ENCODE measurements at places on chromosomes 5 and 9. TPM values are rescaled to one million over a fixed set of nuclear protein-coding genes. Genes with fewer than 3 reads are reported as not detected.
A peak's percentile ranks its signal among the peaks of the same experiment; 100 is the strongest.

- no peak for DNase-seq
- H3K27me3 ChIP-seq = no peaks in the 10 kb centered on the region
- H3K36me3 ChIP-seq = no peaks in the 10 kb centered on the region
- H3K4me3 ChIP-seq = no peak overlapping the region
- H3K27ac ChIP-seq = no peak overlapping the region
Measured at GRCh38 chr9:93592008-93592642, 15.7 kb downstream of the PHF2 start.

DNA sequence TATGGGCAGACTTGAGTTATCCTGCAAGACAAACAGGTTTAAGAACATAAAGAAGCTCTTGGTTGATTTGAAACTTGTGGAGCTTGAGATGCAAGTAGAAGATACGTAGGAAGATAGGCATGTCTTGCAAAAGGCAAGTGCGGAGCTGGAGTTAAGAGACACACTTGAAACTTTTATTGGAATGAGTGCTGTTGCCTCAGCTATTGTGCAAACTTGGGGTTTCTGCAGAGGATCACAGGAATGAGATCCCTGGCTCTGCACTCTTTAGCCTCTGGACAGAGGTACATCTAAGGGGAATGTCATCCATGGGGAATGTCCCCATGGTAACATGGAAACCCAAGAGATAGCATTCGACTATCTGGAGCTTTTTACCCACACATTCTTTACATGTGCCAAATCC, 121.1 kb downstream of the ADCY2 start:
- no peak overlapping the region for H3K27ac ChIP-seq
- H3K4me1 ChIP-seq = no peaks in the 10 kb centered on the region

DNA sequence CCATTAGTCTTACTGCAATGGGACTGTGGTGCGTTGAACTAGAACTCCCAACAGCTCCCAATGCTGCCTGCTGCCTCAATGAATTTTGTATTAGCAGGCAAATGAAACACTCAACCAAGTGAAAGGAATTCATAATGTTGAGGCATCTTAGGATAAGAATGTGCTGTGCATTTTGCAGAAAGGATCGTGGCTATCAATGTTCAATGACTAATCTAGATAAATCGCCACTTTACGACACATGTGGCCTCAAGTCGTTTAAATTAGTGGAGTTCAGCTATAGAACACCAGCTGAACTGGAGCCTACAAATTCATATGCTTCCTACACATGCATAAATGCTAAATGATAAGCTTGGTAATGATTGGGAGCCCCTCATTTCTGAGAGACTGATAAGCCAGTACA, 318.4 kb downstream of the PSAT1 start:
- H3K4me1 ChIP-seq = no peaks in the 10 kb centered on the region
- H3K27me3 ChIP-seq = no peaks in the 10 kb centered on the region
- no peak overlapping the region for H3K4me3 ChIP-seq
- H3K27ac ChIP-seq = no peak overlapping the region
- DNase-seq = no peak

DNA sequence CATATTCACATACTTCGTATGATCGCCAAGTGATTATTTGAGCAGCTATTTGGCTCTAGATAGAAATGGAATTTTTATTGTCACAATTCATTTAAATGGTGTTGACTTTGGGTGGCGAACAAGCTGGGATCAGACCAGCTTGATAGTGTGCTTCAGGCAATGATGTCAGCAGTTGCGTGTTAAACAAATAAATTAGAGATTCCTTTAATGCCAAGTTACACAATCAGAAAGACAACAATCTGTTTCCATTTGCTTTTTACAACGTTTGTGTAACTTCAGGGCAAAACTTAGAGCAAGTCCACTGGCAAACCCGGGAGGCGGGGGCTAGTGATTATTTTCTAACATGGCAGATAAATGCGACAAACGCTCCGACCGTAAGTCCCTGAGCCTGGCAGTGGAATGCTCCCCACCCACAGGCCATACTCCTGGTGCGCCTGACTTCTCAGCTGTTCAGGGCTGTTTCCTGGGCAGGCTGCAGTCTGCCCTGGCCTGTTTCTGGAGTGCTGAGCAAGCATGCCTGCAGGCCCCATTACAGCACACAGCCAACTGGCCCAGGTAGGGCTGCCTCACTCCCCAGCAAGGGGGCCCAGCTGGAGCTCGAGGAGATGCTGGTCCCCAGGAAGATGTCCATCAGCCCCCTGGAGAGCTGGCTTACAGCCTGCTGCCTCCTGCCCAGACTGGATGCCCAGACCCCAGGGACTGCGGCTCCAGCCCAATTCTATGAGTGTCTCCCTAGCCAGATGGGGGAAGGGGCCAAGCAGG, 88.7 kb downstream of the BASP1 start:
- no peaks in the 10 kb centered on the region for H3K4me1 ChIP-seq
- DNase-seq = no peak
- no peak overlapping the region for H3K4me3 ChIP-seq
- no peaks in the 10 kb centered on the region for H3K27me3 ChIP-seq

DNA sequence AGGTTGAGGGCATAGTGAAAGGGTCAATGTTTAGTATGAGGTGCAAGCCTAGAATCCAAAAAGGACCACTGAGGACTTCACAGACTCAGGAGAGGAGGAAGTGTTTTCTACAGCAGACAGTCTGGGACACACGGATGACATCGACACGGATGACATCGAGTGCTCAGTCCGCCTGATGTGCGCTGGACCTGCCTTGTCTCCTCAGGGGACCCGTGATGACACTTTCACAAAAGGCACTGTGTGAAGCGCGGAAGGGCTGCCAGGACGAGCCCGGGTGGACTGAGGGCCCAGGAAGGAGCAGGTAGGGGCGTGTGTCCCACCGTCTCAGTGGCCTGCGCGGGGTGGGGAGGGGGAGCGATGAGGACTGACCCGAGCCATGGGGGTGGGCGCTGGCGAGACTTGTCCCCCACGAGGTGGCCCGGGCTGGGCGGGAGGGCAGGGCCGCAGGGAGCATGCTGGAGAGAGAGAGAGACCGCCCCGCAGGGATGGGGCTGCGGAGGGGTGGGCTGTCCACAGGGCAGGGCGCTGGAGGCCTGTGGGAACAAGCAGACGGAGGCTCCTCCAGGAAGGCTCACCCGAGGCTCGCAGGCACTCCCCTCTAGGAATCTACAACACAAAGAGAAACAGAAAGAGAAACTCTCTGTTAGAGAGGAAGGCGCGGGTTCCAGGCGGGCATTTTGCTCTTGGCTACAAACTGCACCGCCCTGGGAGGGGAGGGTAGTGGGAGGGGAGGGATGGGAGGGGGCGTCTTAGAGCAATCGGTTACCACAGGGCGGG, 54.9 kb downstream of the USP20 start:
- H3K27me3 ChIP-seq = no peaks in the 10 kb centered on the region
- H3K36me3 ChIP-seq = peaks cover 7% of the 10 kb centered on the region
- H3K27ac ChIP-seq = peak overlapping the region; percentile 98
- peaks cover 90% of the 10 kb centered on the region for H3K4me1 ChIP-seq

DNA sequence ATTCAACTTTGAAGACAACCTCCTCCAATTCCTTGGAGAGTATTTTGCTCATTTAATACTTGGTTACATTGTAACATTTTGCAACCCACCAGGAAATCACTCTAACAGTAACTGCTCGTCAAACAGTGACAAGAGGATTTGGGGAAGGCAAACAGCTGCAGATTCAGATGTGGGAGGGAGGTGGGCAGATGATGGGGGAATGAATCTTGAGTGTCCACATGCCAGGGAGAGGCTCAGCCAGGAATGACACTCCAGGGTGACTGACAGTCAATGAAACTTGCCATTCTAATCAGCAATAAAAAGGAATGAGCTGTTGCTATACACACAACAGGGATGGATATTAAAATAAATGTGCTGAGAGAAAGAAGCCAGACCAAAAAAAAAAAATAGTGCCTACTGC, 97.7 kb upstream of the ANKRD55 start:
- no peaks in the 10 kb centered on the region for H3K36me3 ChIP-seq
- DNase-seq = no peak
- no peak overlapping the region for H3K4me3 ChIP-seq
- peaks cover 13% of the 10 kb centered on the region for H3K4me1 ChIP-seq
- no peak overlapping the region for H3K27ac ChIP-seq
- no peaks in the 10 kb centered on the region for H3K27me3 ChIP-seq

DNA sequence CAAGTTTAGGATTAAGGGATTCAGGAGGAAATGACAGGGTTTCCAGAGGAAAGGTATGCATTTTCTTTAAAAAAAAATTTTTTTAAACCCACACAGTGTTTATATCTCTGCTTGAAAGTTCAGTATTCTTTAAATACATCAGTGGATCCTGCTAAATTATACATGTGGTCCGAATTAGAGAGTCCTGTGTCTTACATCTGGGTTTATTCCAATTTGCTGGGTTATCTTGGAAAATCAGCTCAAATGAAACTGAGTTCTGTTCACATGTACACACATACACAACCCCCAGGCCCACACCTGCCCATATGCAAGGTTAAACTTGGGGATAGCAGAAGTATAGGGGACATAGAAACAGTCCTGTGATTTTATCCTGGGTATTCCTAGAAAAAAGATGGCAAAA, 493.7 kb downstream of the ZNF608 start:
- no peak overlapping the region for H3K27ac ChIP-seq
- no peaks in the 10 kb centered on the region for H3K4me1 ChIP-seq
- H3K27me3 ChIP-seq = no peaks in the 10 kb centered on the region
- DNase-seq = no peak
- H3K36me3 ChIP-seq = no peaks in the 10 kb centered on the region

GRCh38 chr5:96214442-96215197, 218.4 kb downstream of the PCSK1 start:
- H3K27me3 ChIP-seq = no peaks in the 10 kb centered on the region
- no peaks in the 10 kb centered on the region for H3K4me1 ChIP-seq
- no peaks in the 10 kb centered on the region for H3K36me3 ChIP-seq
- no peak for DNase-seq

DNA sequence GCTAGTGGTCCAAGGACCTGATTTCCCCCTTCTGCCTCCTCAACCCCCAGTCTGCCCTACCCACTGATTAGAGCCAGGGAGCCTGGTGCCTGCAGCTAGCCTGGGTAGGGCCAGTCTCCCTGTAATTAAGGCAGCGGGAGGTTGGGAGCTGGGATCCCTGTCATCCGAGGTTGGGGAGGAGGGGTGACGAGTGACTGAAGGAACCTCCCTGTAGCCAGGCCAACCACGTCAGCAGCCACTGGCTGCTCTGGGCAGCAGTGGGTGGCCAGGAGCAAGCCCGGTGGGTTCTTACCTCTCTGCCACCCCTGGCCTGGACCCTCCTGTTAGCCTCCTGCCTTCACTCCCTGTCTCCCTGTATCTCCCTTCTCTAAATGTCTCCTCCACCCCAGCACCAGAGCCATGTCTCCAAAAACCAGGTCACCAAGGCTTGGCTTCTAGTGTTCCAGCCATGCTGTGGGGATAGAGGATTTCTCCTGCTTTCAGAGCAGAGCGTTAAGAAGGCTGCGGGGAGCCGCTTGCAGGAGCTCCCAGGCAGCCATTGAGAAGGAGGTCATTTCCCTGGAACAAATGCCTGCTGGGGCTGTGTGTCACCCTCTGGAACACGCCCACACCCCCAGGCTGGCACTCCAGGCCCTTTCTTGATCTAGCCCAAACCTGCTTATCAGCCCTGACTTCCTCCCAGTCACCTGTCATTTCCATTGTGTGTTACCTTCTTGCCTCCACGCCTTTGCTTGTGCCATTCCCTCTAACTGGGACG, 65.0 kb upstream of the GGTA1 start:
- H3K4me1 ChIP-seq = no peaks in the 10 kb centered on the region
- DNase-seq = no peak
- no peak overlapping the region for H3K4me3 ChIP-seq
- peaks cover 3% of the 10 kb centered on the region for H3K27me3 ChIP-seq
- H3K27ac ChIP-seq = no peak overlapping the region

- DNase-seq = no peak
- no peaks in the 10 kb centered on the region for H3K36me3 ChIP-seq
- H3K27me3 ChIP-seq = no peaks in the 10 kb centered on the region
- no peaks in the 10 kb centered on the region for H3K4me1 ChIP-seq
Measured at GRCh38 chr5:21820527-21820926, 1032.6 kb downstream of the CDH12 start.

DNA sequence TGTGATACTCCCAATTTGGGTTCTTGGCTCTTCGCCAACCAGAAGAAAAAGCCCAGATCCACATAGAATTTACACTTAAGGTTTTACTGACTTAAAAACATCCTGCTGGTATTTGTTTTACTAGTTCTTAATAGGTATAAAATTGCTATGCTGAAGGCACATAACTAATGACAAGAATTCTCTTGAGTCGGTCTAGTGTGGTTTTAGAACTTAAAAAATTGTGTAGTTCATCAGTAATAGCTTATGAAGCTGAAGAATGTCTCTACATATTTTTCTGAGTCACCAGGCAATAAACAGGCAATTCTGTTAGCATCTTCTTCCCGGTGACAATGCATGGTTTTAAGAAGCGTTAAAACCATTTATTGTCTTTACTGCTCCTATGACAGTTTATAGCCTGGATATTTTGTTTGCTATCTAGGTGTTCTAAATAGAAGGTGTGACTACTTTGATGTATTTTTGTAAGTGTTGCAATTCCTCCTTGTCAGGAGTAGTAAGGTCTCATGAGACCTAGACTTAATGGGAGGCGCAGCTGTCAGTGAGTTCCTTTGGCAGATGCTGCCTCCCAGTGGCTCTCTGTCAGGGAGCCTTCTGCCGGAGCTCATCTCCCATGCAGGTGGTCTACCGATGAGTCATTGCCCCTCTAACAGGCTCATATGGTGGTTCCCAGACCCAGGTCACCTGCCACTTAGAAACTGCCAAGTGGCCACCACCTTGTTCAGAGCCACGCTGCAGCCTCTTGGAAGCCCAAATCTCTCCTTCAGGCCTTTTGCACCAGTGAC, 173.8 kb downstream of the MAST4 start:
- no peaks in the 10 kb centered on the region for H3K4me1 ChIP-seq
- H3K36me3 ChIP-seq = no peaks in the 10 kb centered on the region
- no peaks in the 10 kb centered on the region for H3K27me3 ChIP-seq

DNA sequence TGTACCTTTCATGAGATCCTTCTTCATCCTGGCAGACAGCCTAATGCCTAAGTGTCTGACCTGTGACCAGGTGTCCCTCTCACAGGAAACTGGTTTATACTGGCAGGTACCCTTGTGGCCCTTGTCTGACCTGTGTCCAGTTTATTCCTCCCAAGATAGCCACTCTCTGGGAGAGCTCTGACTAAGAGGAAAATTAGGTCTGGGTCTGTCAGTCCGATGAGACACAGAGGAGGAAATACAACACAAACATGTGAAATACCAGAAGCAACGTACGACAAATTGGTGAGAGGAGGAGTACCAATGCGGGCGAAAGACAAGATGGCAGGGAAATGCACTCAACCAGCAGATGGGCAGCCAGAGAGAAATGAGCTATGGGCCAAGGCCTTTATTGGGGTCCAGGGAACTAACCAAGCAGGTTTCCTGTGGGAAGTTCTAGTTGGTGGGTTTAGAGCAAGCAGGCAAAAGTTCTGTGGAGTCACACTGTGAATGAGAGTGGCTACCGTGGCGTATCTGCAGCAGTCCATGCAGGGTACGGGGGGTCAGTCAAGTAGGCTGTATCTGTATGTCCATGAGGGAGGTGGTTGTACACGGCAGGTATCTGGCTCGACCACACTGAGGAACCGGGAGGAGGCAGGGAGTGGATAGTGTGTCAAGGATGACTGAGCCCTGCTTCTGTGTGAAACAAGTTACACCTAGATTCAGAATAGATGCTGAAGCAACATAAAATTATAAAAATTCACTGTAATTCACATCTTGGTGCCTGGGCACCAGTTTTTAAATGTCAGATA, 109.0 kb downstream of the MLLT3 start:
- peaks cover 3% of the 10 kb centered on the region for H3K4me1 ChIP-seq
- DNase-seq = no peak
- H3K27me3 ChIP-seq = no peaks in the 10 kb centered on the region
- H3K36me3 ChIP-seq = no peaks in the 10 kb centered on the region
- H3K4me3 ChIP-seq = no peak overlapping the region

MYMK gene
- 0.47 TPM for total RNA-seq

SPATA31C1 gene
- total RNA-seq = not detected

SLC6A19 gene
- 0.09 TPM for total RNA-seq

SLC36A1 gene
- total RNA-seq = 7.2 TPM

TAF1L gene
- not detected for total RNA-seq

IL5 gene
- total RNA-seq = not detected
